ENCODE measurements at places on chromosomes 7 and 10.

GRCh38 chr7:20745702-20746101 is 41.0 kb downstream of the SP8 start:
- DNase-seq = no peak

GRCh38 chr7:56287429-56288138 is 171.4 kb upstream of the NUPR2 start:
- no peak for DNase-seq

- no peak for DNase-seq
Measured at GRCh38 chr7:2661602-2662272, 26.3 kb upstream of the AMZ1 start.

DNA sequence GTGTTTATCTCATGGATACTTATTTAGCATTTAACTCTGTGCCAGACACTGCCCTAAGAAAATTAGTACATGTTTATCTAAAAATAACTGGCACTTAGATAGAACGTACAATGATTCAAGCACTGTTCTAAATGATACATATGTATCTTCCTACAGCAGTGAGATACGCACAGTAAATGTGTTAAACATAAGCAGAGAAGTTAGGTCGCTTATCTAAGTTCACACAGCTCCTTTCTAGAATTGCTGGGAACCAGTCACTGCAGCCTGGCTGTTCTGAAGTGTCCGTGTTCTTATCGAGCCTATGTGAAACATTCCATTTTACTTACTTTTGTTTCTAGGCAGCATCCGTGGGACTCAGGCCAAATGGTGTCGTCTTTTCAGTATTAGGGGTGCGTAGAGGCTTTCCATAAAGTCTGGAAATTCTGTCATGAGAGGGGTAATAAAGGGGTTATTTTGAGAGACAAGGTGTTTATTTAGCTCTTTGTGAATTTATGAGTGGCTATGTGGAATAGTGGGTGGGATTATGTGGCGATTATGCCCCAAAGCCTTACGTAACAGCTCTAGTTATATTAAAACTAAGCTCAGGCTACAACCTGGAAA is 186.9 kb downstream of the SND1 start:
- peak; percentile 27 for DNase-seq

DNA sequence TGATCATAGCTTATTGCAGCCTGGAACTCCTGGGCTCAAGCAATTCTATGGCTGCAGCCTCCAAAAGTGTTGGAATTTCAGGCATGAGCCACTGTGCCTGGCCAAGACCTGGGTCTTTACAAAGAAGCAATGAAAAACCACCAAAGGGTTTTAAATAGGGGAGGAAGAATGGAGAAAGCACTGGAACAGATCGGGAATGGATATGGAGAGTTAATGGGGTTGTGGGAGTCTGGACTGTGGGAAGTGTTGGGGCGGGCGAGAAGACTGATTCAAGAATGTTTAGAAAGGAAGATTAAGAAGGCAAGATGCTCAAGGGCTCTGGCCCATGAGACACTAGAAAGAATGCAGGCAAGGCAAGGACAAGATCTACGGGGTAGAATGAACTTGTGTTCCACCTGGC is 98.5 kb downstream of the CARD11 start:
- DNase-seq = no peak

- DNase-seq = no peak
Measured at GRCh38 chr7:10181996-10182395, 791.7 kb upstream of the PHF14 start.

DNA sequence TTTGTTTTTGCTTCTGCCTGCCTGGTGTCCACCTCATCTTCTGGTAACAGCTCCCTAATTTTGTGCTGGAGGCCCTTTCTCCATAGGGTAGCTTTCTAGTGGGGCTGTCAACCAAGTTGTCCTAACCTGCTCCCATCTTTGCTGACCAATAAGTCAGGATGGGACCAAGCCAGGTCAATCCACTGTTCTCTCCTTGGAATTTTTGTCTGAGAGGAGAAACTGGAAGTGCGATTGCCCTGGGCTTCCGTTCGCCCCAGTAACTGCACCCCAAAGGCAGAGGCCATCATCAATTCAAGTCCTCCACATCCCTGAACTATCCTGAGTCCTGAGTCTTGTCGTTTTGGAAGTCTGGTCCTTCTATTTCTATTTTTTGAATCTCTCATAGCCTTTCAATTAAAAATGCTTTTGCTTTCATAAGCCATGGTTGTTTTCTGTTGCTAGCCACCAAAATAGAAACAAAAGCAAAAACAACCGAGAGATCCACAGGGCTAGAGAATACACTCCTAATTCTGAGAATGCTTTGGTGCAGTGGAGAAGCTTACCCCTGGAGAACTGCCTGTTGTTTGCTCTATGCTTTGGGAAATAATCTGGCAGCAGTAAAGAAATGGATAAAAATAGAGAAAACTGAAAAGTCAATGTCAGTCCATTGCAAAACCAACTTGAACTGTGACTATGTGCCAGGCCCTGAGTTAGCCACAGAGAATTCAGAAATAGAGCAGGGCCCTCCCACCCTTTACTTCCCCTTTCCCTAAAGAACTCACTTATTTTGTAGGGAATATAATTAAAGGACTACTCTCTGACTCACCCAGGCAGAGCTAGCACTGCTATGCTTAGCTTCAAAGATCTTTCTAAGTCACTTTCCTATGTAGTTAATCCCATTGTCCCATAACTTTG is 368.1 kb downstream of the CXCL12 start:
- DNase-seq = no peak

- peak; percentile 61 for DNase-seq
Measured at GRCh38 chr10:33661580-33662336, 327.3 kb upstream of the NRP1 start.

GRCh38 chr10:34607894-34608293 is 207.2 kb downstream of the PARD3 start:
- DNase-seq = no peak

DNA sequence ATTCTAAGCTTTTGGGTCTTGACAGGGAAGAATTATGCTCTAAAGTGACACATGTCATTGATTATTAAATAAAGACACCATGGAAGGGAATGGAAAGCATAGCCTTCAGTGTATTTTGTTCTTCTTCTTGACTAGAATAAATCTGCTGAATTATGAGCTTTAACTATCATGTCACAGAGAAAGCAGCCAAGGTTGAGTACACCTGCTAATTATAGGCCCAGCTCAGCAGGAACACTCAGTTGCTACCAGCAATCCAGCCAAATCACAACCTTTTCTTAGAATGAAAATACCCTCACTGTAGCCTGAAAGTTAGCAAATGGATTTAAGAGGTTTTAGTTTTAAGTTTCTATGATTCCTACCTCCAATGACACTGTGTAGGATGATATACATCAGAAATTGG is 225.3 kb upstream of the RHOBTB1 start:
- DNase-seq = no peak

DNA sequence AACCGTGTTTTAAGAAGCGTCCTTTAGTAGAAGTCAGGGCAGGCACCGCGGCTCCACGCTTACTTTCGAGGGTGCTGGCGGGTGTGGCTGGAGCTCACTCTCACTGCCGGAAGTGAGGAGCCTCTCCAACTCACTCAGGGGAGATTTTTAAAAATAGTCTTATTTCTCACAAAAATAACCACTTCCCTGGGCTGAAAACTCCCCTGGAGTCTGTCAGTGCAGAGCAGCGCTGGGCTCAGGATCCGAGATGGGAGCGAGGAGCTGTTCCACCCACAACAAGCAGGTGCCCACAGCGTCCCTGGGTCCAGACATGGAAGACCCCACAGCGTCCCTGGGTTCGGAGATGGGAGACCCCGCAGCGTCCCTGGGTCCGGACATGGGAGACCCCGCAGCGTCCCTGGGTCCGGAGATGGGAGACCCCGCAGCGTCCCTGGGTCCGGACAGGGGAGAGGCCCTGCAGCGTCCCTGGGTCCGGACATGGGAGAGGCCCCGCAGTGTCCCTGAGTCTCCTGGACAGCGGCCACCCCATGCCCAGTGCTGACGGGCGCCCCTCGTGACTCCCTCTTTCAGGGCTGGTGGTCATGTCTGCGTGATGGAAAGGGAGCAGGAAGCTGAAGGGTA is 51.2 kb downstream of the VIPR2 start:
- no peak for DNase-seq

DNA sequence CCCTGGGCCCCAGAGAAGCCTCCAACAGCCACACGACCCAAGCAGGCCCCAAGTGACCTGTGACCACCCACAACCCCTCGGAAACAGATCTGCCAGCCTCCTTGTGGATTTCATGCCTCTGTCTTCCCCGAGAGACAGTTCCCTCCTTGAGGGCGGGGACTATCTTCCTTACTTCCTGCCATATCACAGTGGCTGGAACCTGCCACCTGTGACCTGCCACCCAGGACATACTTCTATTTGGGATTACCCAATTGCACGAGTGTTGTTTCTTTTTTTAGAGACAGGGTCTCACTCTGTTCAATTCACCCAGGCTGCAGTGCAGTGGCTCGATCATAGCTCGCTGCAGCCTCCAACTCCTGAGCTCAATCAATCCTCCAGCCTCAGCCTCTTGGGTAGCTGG is 25.9 kb downstream of the TNRC18 start:
- DNase-seq = no peak

DNA sequence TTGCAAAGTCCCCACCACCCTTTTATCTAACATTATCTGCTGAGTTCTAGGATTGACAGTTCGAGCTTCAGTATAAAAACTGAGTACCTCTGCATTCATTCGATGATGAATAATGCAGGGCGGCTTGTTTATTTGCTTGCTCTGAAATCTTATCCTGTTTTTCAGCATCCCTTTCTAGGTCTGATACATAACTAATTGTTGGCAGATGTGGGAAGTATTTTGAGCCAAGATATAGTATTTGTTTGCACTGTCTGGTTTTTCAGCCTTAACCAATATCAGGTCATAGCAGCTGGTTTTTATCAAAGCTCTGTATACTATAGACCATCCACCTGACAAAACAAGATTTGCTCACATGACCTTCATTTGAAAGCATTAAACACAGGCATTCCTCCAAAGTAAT is 161.4 kb downstream of the TFEC start:
- DNase-seq = peak; percentile 18

- no peak for DNase-seq
Measured at GRCh38 chr7:26629696-26630095, 234.7 kb downstream of the SKAP2 start.

GRCh38 chr7:107262857-107263256 is 94.1 kb downstream of the HBP1 start:
- no peak for DNase-seq

All from fibroblast of skin of right quadriceps (primary cell).